ENCODE measurements at places on chromosomes 11 and 22.

DNA sequence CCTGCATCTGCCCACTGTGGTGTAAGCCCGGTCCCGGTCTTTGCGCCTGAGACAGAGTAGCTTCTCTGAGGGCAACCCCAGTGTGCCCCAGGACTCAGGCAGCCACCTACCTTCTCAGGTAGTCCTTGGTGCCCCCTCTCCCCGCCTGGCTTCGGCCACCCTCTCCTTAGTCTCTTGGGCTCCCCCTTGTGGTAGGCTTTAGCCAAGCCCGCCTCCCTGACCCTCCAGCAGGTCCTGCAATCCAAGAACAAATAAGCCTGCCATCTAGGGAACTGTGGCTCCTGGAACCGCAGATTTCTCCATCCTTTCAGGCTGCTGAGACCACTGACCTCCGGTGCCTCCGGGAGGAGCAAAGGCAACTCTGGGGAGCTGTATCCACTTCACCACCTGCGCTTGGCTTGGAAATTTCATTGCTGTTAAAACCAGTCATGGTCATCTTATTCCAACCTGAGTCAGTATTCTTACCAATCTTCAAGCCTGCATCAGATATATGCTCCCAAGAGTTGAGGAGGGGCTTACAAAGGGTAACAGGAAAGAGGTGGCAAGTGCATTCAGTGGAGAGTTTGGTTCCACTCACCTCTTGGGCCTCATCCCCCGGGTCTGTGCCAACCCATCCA is 52.8 kb upstream of the TENM4 start:
- DNase-seq, result no peak

DNA sequence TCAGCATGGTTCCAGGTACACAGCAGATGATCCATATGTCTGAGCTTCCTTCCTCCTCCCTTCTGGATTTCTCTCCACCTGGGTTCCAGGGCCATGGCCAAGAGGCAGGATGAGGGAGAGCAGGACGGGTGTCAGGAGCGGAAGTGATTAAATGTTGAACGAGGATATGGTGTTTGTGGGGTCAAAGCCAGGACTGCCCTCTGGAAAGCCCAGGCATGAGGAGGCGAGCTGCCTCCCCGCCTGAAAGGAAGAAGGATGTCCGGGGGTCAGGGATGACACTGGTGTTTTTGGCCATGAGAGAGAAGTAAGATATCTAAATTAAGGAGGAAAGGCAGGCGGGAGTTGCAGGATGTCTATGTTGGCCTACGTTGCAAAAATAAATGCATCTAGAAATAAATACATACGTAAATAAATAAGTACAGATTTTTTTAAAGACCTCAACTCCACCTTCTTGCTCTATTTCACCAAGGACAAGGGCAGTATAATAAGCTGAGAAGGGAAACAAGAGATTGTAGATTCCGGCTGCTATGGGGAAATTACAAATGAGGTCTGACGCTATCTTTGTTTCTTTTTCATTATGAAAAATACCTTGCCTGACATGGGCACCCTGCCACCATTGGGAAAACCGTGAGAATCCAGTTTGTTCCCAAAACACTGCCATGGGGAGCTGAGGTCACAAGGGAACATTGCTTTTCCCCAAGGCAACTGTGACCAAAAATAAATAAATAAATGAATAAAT is 27.6 kb upstream of the LIPT2 start:
- no peak for DNase-seq

GRCh38 chr22:50537765-50538164 is 7.9 kb upstream of the KLHDC7B start:
- no peak for DNase-seq

DNA sequence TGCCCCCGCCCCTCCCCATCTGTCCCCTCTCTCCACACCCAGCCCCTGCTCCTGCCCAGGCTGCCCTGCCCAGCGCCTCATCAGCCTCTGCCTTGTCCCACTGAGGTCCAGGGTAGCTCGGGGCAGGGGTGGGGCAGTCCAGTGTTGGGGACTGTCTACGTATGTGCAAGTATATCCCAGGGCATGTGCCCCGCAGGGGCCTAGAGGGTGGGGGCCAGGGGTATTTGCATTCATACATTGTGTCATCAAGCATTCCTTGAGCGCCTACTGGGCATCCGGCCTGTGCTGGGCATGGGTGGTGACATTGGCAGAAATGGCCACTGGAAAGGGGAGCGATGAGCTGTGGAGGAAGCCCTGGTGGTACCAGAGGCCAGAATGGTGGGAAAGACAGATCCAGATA is 17.6 kb upstream of the TAB1 start:
- DNase-seq, result no peak

DNA sequence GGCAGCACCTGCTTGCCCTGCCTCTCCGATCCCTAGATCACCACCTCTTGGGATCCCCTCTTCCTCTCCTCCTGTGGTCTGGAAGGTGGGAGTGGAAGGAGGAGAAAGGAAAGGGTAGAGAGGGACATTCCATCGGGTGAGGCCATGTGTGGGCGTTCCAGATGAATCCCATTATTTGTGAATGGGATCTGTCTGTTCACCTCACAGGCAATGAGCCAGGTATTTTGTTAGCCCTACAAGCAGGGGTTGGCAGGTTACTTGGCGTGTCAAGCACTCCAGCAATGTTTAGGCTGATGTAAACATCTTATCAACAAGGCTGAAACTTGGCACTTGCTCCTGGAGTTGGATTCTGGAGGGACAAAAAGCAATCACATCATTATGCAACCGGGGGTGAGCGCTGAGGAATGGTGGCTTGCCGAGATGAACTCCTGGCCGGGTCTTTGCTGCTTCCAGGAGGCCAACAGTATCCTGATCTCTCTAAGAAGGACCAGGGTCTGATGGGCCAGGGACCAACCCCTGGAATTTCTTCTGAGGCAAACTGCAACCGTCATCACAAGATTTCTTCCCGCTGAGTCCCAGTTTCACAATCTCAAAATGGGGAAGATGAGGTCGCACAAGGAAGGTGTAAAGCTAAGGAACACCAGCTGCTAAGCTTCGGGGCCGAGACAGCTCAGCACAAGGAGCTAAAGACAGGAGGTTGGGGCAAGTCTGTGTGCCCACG is 7.8 kb downstream of the ADAMTS8 start:
- no peak for DNase-seq

- no peak for DNase-seq
Measured at GRCh38 chr22:45493286-45493771, 9.4 kb upstream of the FBLN1 start.

DNA sequence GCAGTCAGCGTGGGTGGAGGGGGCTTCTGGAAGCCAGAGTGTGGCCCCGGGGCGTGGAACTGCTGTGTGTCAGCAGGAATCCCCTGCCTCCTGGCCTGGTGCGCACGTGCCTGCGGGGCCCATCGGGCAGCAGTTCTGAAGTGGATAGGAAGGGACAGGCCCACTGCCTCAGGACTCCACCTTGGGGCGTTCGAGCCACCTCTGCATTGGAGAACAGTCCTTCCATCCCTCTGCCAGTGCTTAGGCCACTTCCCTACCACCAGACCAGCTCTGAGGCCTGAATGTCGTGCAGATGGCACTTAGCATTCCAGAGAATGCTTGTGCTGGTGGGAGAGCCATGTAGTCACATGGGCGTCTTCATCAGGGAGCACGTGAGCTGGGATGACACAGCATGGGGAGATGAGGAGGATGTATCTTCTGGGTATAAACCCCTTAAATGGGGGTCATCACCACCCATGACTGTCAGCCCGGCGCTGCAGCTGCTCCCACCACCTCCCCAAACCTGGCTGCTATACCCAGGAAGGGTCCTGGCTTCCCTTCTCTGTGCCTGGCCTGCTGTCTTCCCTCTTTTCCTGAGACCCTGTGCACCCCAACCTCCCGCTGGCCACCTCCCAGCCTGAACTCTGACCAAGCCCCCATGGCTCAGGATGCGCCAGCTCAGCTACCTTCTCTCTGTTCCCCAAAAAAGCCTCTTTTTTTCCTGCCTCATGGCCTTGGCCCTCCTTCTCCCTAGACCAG is 9.7 kb downstream of the INCENP start:
- no peak for DNase-seq

- no peak for DNase-seq
Measured at GRCh38 chr11:111569476-111569875, 29.0 kb downstream of the LAYN start.

GRCh38 chr11:117875382-117876058 is 938 bp downstream of the FXYD6 start:
- DNase-seq, result no peak

DNA sequence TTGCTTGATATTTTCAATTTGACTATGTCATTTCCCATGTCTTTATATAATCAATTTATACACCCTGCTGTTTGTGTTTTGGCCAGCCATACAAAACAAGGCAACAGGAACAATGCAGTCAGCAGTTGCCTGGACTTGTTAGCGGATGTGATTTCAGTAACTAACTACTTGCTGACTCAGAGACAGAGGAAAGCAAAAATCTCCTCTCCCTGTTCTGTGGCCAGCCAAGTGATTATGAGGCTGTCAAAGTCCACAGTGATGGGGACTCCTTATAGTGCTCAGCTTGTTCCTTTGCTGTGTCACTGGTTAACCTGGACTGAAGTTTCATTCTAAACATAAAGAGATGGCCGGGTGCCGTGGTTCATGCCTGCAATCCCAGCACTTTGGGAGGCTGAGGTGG is 32.6 kb upstream of the APLP2 start:
- DNase-seq, result no peak

GRCh38 chr11:114175706-114176105 is 116.2 kb downstream of the ZBTB16 start:
- no peak for DNase-seq

GRCh38 chr11:121236115-121237001 is 56.2 kb upstream of the SC5D start:
- DNase-seq, result no peak

GRCh38 chr11:19951558-19952115 is 208.6 kb downstream of the DBX1 start:
- no peak for DNase-seq

DNA sequence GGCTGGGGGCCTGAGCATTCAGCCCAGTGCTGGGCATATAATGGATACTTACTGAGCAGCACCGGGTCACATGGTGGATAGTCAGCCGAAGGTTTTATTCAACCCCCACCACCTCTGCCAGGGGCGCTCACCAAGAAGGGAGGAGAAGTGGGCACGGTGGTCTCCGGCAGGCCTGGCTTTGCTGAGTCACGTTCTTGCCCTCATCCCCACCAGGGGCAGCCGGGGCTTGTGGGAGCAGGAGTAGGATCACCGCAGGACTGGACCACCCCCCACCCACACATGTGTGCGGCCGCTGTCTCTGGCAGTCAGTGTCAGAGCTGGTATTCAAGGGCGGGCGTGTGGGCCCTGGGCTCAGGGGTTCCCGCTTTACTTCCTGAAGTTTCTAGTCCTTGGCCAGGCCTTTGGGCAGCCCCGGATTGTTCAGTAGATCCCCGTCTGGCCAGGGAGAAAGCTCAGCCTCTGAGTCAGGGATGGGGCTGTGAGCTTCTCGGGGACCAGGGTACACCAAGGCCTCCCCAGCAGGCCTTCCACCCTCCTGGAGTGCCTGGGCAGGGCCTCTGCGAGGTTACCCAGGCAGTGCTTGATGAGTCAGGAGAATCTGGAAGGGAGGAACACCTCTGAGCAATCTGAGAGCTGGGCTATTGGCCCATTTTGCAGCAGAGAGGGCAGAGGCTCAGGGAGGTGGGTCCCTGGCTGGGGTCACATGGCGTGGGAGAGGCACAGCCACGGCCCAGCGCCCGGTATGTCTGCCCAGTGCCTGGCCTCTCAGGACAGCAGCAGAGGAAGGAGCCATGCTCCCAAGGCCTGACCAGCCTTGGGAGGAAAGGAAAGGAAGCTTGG is 60.6 kb downstream of the RTL6 start:
- DNase-seq, result no peak

DNA sequence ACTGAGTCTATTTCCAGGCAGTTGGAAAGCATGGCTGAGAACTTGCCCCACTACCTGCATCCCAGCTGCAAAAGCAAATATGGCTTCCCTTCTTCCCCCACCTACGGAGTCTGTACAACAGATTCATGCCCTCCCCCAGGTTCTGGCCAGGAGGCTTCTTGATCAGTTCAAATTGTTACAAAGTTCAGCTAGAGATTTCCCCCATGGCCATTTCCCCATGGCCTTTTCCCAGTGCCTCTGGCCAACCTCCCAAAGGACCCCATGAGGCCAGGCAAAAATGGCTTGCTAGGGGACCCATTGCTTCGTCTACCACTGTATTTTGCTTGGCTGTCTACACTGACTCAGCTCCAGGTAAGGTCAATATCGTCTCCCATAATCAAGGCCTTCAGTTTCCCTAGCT is 203.3 kb downstream of the DLG2 start:
- no peak for DNase-seq

GRCh38 chr11:34120651-34121050 is 15.2 kb downstream of the NAT10 start:
- DNase-seq, result no peak

DNA sequence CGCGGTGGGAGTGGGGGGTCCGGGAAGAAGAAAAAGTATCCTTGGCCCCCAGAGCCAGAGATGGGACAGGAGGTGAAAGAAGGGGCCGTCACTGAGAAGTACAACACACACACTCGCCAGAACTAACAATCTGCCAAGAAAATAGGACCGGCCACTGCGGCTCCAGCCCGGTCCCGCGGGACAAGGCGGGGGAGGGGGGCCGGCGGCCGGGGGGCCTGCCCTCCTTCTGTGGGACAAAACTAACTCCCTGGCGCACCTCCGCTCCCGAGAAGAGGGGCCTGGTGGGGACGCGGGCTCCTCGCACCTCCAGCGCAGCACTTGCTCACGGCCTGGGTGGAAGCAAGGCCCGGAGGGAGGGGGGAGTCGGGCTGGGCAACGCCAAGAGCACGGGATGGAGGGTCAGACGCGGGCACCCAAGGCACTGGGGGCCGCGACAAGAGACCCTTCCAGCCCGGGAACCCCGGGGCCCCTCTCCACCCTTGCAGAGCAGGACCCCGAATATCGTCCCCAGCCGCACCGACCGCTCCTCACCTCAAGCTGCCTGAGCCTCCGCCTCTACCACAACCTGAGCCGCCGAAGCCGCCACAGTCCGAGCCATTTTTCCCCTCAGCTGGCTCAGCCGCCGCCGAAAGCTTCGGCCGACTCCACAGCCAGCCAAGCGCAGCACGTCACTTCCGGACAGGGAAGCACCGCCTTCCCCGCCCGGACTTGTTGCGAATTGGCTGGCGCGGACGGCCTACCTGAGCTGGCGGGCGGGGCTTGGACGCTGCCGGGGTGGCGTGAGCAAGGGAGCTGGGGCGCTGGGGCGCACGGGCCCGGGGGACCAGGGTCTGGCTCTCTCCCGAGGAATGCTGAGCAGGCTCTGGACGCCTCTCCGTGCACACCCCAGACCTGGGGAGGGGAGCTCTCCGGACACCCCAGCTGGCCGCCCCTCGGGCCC is at the start of gene PIK3C2A:
Gene PIK3C2A, minus strand, starts transcription at position 670 of the 940 bp plus-strand sequence. CDS start 38,245 bp downstream, outside the sequence.
- peak; percentile 89 for DNase-seq
